HS-5 (cell line): ENCODE measurements at places on chromosomes 6 and 20.

DNA sequence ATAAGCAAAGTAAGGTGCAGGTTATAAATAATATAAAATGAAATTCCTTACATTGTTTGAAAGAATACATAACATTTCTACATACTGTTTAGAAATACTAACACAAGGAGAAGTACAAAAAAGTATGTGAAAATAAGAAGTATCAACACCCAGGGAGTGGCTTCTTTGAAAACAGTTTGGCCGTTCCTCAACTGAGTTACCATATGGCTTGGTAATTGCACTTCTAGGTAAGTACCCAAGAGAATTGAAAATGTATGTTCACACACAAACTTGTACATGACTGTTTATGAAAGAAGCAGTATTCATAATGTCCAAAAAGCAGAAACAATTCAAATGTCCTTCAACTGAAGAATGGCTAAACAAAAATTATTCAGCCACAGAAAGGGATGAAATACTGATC lies 30.7 kb downstream of the PAK5 start:
- no peak for DNase-seq

- DNase-seq: no peak
Measured at GRCh38 chr20:42886801-42887200, 302.9 kb downstream of the PTPRT start.

GRCh38 chr20:31712564-31713311 lies 9.9 kb downstream of the BCL2L1 start:
- peak; percentile 90 for DNase-seq

GRCh38 chr6:135193221-135193620 lies 12.1 kb downstream of the MYB start:
- DNase-seq: no peak

DNA sequence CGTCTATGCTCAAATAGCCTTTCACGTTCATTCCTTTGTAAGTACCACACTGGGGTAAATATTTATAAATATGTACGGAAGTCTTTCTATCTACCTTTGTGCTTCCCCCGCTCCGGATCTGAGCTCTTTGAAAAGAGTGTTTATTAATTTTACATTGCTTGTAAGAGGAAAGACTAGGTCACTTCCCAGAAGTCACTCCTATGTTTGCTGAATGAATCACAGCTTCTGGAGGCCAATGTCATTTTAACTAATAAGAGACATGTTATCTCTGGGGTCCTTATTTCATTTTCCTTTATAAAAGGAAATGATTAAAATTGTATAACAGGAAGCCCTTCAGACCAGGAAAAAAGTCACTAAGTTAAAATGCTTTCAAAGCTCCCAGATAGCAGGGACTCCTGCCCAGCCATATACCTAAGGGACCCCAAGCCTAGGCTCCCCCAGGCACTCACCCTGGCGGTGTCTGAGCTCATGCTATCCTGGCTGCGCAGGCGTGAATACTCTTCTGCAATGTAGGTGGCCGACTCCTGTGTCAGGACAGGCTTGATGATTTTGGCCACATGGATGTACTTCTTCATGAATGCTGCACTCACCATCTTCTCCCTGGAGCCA lies 12.6 kb downstream of the MCM3 start:
- no peak for DNase-seq

GRCh38 chr6:28979679-28980078 lies 25.4 kb downstream of the ZNF311 start:
- no peak for DNase-seq

- no peak for DNase-seq
Measured at GRCh38 chr20:48957533-48957932, 36.0 kb downstream of the ARFGEF2 start.

DNA sequence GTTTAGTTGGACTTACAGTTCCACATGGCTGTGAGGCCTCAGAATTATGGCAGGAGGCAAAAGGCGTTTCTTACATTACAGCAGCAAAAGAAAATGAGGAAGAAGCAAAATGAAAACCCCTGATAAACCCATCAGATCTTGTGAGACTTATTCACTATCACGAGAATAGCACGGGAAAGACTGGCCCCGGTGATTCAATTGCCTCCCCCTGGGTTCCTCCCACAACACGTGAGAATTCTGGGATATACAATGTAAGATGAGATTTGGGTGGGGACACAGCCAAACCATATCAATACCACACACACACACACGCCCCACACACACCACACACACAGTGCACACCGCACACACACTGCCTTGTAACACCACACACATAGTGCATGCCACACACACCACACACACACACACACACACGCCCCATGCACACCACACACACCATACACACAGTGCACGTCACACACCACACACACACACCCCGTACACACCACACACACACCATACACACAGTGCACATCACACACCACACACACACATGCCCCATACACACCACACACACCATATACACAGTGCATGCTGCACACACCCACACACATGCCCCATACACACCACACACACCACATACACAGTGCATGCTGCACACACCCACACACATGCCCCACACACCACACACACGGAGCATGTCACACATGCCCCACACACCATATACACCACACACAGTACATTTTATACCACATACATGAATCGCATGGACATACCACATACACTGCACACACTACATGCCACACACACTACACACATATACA lies 310.5 kb downstream of the TAF4 start:
- no peak for DNase-seq

- DNase-seq: no peak
Measured at GRCh38 chr6:134063121-134063965, 10.9 kb upstream of the SLC2A12 start.

- no peak for DNase-seq
Measured at GRCh38 chr20:22522701-22523100, 61.7 kb downstream of the FOXA2 start.

GRCh38 chr6:111110036-111110435 lies 22.7 kb downstream of the SLC16A10 start:
- no peak for DNase-seq

GRCh38 chr20:57651881-57652605 lies 31.8 kb upstream of the ZBP1 start:
- no peak for DNase-seq

- no peak for DNase-seq
Measured at GRCh38 chr20:45951925-45952834, 17.7 kb downstream of the PCIF1 start.

- DNase-seq: no peak
Measured at GRCh38 chr6:88945415-88946008, 17.9 kb downstream of the RNGTT start.

DNA sequence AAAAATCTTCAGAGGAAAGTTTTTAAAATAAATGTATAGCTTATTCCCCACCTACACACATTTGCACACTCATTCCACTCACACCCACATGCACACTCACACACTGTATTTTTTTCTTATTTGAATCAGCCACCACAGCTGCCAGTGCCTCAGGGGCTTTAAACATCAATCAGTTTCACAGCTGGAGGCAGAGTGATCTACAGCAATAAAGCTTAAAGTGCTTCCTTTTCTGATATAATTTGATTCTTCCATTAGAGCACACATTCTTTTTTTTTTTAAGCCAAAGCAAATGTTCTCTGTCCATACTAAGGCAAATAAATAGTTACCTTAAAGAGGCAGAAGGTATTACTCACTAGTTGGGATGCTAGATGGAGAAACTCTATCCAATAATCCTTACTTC lies 498.8 kb upstream of the POU3F2 start:
- no peak for DNase-seq

GRCh38 chr6:87541744-87542143 lies 48.0 kb downstream of the RARS2 start:
- DNase-seq: no peak

DNA sequence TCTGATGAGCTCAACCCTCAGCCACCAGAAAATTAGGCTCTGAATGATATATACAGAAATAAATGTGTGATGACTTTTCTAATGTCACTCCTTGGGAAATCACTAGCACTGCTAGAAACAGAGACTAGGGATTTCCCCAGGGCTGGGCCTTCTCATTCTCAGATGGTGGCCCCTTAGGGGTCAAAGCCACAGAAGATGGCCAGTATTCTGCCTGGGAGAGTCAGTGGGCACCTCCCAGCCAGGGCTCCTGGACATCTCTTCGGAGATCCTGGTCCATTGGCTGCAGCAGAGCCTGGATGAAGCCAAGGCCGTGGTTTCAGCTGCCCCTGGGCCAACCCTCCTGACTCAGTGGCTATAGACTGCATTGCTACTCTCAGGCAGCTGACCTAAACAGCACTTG lies 276.9 kb upstream of the SUPT3H start:
- no peak for DNase-seq

DNA sequence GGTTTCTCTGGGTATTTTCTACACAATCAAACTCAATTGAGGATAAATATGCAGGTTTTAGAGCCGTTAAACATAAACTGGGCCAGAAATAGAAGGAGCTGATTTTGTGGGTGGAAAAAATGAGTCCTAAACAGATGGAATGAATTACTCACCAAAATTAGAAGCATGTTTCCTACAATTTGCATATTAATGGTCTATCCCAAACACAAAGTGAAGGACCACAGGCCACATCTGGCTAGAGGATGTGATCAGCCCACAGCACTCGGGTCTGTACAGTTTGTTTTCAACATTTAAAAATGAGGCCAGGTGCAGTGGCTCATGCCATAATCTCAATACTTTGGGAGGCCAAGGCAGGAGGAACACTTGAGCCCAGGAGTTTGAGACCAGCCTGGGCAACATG lies 296.3 kb downstream of the PREX1 start:
- no peak for DNase-seq

- no peak for DNase-seq
Measured at GRCh38 chr6:152004036-152004566, 196.6 kb downstream of the ESR1 start.

DNA sequence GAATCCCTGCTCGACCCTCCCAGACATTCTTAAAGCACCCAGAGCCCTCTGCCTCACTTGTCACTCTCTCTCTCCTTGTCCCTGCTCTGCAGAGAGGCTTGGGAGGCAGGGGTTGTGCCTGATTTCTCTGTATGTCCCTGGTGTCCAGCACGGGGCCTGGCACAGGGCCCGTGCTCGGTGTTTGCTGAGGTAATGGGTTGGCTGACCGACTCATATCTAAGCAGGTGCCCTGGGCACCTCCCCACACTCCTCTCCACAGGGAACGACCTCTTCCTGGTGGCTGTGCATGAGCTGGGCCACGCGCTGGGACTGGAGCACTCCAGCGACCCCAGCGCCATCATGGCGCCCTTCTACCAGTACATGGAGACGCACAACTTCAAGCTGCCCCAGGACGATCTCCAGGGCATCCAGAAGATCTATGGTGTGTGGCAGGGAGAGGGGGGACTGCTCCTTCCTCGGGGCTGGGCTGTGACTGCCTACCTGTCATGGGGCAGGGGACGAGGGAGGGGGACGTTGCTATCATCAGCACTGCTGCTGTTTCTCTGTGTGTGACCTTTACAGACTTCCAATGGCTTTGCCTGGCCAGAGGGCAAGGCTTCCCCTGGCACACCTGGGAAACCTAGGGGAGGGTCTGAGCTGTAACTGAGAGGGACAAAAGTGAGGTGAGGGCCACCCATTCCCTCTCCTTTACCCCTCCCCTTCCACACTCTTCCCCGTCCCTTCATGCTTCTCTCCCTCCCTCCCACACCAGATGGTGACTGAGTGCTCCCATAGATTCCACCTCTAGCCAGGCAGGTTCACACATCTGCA lies 14.2 kb downstream of the MMP24OS start:
- no peak for DNase-seq

GRCh38 chr6:83463886-83464285 lies 33.0 kb upstream of the ME1 start:
- DNase-seq: no peak

GRCh38 chr6:115986026-115986425 lies 74.7 kb downstream of the FRK start:
- no peak for DNase-seq

- DNase-seq: no peak
Measured at GRCh38 chr6:82836022-82836575, 229.5 kb downstream of the UBE3D start.

DNA sequence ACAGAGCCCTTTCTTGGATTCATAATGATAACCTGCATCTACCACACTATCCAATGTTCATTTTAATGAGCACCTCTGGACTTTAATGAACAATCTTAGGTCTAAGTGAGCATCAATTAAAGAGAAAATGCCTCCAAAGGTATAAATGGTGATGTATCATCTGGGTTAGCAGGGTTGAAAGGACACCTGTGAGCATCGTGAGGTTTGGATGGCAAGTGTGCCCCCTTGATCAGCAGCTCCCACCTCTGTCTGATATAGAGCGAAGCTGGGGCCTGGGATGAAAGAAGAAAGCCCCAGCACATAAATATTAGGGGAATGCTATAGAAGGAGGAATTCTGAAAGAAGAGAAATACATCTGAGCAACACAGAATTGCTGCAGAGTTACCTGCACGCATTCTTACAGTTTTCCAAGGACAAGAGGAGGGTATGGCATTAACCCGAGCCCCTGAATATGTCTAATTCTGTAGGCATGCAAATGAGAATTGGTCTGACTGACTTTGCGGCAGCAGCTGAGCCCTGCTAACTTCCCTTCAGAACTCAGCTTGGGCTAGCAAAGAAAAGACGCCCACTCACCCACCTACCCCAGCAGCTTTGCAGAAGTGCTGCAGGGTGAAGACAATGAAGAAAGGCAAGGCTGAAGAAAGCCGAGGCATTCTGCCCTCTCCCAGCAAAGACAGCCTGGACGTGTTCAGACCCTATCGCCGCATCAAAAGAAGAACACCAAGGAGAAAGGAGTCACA lies 136.2 kb downstream of the GMPR start:
- DNase-seq: no peak

DNA sequence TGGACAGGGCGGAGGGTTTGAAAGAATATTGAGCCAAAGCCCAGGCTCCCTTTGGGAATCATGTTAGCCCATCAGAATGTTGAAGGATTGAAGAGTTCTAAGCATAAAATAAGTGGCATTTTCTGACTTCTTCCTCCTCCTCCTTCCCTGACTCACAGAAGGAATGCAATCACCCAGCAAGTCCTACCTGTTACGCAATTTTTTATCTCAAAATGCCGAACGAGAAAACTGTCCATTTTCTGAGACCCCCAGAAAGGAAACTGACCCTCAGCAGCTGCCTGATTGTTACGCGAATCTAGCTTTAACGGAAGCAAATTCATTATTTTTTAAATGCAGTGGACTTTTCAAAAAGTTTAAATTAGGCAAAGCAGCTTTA lies 4.7 kb upstream of the DNAJC5 start:
- no peak for DNase-seq

- DNase-seq: no peak
Measured at GRCh38 chr6:155177363-155177961, 86.4 kb upstream of the CLDN20 start.
